ENCODE measurements at places on chromosomes 6 and 20.

GRCh38 chr6:136754820-136755219 lies 37.5 kb downstream of the MAP3K5 start:
- DNase-seq: no peak

- no peak for DNase-seq
These were observed 645.6 kb downstream of the MMUT start for GRCh38 chr6:48817333-48818051.

- DNase-seq: no peak
These were observed 494.6 kb downstream of the RFPL4B start for GRCh38 chr6:112841553-112842329.

DNA sequence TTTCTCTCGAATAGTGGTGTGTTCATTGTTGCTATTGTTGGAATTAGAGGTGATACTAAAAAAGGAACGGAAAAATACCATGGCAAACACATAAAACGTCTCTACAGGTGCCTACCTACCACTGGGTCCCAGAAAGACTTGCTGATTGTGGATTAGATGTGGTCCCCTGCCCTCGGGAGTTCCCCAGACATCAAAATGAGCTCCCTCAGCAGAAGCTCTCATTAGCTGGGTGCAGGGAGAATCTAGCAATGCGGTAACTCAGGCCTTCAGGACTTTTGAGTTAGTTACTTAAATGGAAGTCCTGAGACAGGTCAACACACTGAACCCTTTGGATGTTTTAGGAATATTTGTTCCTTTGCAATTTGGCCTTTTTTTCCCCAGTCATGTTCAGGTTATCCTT lies 6.1 kb downstream of the IRF4 start:
- DNase-seq: no peak

DNA sequence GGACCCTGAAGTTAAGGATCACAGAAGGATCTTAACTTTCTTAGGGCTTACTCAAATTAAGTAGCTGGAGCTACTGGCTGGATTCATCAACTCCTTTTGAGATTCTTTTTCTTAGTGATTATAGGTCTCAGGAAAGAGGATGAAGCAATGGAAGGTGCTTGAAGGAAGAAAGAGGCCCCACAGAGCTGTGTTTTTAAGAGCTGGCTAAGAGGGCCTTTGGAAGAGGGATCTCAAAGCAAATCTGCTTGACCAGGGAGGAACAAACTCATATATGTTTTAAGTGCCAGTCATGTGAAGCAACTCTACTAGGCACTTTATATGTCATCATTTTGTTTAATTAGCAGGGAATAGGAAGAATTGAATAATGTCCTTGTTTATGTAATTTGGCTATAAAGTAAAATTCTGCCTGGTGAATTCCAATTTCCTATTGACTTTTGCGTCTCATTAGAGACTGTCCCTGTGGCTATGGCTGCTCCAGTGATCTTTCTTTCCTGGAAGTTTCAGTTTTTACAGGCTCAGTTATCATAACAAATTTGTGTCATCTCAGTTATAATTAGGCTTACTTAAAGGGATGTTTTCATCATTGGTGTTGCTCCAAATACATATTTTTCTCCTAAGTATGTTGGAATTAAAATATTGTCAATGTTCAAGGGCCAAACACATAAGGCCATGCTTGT lies 222.8 kb upstream of the CITED2 start:
- DNase-seq: peak; percentile 14

- no peak for DNase-seq
These were observed 580.4 kb downstream of the EYS start for GRCh38 chr6:65126667-65127066.

- DNase-seq: peak; percentile 97
These were observed 16.7 kb upstream of the PI3 start for GRCh38 chr20:45157962-45158361.

GRCh38 chr6:81511423-81511822 lies 241.1 kb downstream of the TENT5A start:
- peak; percentile 40 for DNase-seq

DNA sequence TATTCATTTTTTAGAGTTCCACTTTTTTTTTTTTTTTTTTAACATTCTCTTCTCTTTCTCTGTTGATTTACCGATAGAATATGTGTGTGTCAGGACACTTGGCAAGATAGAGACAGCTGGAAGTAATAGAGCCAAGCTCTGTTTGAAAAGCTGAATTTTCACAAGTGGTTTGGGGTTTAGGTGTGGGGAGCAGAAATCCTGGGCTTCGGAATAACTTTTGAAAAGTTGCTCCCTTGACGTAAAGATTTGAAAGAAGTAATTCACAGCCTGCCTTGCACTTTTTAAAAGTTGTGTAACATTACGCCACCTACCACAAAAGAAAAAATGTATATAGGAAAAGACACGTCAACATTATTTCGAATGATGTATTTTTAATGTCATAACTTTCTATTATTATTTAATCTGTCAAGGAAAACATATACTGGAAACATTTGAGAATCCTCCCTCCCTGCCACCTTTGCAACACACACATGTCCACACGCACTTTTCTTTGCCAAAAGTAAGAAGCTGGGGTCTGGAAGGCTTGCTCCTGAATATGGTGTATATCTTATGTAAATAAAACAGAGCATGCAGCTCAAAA lies 917.9 kb downstream of the KIF16B start:
- DNase-seq: no peak

DNA sequence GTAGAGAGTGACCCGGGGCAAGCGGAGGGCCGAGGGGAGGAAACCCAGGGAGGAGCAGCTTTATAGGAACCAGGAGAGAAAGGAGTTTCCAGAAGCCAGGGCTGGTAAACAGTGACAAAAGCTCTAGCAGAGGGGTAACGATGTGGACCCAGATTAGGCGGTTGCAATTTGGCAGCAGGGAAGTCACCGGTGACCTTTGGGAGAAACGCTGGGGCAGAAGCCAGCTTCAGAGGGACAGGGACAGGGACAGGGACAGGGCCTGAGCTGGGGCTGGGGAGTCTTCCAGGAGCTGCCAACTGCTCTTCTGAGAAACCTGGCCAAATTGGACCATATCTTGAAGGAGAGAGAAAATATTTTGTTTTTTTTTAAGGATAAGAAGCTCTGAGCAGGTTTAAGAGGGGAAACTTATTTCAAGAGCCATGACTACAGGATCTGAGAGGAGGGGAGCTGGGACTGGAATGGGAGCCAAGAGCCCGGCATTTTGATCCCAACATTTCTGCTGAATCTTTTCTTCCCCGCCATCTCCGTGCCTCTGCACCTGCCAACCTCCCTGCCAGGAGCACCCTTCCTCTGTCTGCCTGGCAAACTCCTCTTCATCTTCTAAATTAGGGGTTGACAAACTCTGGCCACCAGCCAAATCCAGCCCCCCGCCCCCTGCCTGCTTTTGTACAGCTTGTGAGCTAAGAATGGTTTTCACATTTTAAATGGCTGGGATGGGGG lies 22.6 kb upstream of the PREX1 start:
- no peak for DNase-seq

GRCh38 chr20:61886721-61887595 lies 178.7 kb downstream of the TAF4 start:
- peak; percentile 42 for DNase-seq

GRCh38 chr6:85435851-85436250 lies 14.0 kb upstream of the NT5E start:
- no peak for DNase-seq

DNA sequence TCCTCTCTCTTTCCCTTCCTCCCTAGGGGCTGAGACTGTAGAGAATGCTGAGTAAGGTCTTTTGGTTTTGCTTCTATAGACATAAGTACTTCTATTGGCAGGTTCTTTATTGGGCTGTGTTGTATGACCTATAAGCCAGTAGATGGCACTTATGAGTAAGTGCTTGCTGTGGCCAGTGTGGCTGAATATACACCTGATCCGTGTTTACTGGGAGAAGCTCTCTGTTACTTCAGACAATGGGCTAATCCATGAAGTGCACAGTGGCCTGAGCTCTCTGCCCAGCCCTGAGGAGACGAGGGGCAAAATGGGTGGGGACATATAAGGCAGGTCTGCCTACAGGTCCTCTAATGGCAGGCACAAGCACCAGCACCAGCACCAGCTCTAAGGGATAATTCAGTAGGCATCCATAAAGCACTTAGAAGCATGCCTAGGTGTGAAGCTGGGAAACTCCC lies 610.3 kb downstream of the RNF144B start:
- DNase-seq: peak; percentile 63

- no peak for DNase-seq
These were observed 161.0 kb downstream of the GJA1 start for GRCh38 chr6:121596441-121596840.

DNA sequence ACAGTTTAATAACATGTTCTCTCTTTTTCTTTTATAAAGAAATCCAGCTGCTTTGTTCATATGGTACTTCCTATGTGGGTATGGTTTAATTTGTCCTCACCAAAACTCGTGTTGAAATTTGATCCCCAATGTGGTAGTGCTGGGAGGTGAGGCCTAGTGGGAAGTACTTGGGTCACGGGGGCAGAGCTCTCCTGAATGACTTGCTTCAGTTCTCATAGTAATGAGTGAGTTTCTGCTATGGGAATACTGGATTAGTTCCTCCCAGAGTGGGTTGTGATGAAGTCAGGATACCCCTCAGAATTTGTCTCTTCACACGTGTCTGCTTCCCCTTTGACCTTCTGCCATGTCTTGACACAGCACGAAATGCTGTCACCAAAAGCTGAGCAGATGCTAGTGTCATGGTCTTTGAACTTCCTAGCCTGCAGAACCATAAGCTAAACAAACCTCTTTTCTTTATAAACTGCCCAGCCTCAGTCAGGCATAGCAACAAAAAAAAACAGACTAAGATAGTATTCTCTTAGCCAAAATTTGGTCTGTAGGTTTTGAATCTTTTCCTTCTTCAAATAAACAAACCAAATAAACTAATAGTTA lies 87.8 kb upstream of the HS3ST5 start:
- no peak for DNase-seq

GRCh38 chr20:60036746-60037499 lies 78.7 kb downstream of the CDH26 start:
- no peak for DNase-seq

DNA sequence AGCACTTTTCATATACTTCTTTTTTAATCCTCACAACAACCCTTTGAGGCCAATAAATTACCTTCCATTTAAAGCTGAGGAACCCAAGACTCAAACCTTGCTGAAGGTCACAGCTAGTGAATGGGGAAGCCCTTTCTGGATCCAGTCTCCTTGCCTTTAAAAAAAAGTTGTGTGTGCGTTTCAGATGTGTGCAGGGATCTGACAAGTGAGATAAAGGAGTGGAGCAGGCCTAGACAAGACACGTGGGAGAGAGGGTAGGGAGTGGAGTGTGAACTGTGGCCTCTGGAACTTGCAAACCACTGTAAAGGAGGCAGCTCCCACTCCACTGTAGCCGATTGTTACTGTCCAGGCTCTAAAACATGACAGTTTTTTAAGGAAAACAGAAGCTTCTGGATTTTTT lies 1.9 kb downstream of the KLHL32 start:
- no peak for DNase-seq

DNA sequence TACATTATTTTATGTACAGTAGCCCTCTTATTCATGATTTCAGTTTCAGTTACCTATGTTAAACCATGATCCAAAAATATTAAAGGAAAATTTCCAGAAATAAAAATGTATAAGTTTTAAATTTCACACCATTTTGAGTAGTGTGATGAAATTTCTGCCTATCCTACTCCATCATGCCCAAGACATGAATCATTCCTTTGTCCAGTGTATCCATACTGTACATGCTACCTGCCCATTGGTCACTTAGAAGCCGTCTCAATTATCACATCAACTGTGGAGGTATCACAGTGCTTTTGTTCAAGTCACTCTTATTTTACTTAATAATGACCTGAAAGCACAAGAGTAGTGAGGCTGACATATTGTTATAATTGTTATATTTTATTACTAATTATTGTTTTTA lies 32.3 kb upstream of the PLCB4 start:
- DNase-seq: no peak

DNA sequence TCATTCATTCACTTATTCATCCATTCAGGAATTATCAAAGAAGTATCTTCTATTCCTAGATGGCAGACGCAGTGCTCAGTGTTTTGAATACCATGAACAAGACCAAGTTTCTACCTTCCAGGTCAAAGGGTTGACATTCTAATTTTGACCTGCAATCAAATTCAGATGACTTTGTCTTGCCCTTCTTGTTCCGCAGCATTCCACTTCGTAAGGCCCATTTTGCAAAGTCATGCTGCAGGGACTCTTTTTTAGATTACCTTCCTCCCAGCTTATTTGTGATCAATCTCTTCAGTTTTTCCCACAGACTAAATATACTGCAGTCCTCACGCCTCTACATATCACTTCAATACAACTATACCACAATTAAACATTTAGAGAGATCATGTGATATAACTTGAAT lies 7.1 kb upstream of the TAAR1 start:
- peak; percentile 25 for DNase-seq

DNA sequence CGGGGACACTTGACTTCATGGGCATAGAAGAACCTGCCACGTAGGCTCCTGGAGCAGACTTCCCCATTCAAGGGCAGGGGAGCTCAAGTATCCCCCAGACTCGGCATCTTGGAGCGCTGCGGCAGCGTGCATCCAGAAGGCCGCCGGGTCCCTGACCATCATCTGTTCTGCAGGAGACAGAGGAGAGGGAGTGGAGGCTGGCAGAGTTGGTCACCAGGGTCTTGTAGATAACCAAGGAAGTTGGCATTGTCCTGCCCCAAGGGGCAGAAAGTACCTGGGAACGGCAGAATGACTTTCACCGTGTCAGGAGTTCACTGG lies 82.8 kb downstream of the TCP11 start:
- DNase-seq: no peak

GRCh38 chr20:57712341-57712740 lies 2.5 kb upstream of the PMEPA1 start:
- DNase-seq: no peak

GRCh38 chr6:52307900-52308372 lies 23.4 kb upstream of the MCM3 start:
- DNase-seq: no peak

DNA sequence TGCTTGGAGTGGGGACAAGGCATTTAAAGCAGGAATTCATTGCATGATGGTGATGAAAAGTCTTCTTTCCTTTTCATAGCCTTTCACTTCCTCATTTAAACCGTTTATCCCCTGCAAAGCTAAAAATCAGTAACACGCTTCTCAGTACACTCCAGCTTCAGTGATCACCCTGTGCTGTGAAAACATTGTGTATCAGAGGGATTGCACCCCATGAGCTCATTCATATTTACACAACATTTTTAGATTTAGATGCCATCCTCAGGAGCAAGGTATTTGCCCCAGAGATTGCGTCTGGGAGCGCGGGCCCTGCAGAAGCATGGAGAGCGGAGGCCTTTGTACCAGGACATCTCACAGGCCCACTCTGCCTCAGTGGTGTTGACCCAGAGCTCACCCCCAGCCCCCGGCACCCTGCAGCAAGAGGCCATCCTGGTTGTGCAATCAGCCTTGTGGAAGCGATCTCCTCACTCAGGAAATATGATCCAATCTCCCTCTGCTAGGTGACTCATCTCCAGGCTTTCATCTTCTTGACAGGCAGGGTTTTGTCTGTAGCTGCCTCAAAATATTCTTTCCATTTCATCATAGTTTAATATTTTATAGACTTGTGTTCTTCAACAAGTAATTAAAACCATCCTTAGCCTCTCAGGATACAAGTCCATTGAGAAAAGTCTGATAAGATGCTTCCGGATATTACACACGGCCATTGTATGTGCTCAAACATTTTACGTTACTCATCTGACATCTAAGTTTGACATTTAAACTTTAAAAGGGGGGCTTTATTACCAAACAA lies 38.9 kb upstream of the THBS2 start:
- no peak for DNase-seq

Data from HT-29 (cell line).